ENCODE measurements at places on chromosomes 2 and 18.

- peak; percentile 58 for DNase-seq
Measured at GRCh38 chr2:54979321-54980044, 70.8 kb downstream of the RTN4 start.

DNA sequence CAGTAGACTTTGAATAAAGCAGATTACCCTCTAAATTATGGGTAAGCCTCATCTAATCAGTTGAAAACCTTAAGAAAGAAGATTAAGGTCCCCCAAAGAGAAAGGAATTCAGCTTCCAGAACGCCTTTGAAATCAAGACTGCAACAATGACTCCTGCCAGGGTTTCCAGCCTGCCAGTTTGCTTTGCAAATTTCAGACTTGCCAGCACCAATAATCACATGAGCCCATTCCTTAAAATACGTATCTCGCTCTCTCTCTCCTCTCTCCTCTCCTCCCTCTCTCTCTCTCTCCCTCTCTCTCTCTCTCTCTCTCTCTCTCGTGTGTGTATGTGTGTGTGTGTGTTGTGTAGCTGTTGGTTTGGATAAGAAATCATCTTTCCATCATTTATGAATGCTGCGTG lies 184.2 kb downstream of the PDE1A start:
- DNase-seq: no peak

- DNase-seq: no peak
Measured at GRCh38 chr18:74434466-74434865, 22.6 kb downstream of the DIPK1C start.

- no peak for DNase-seq
Measured at GRCh38 chr18:22505141-22505591, 87.5 kb upstream of the CTAGE1 start.

- no peak for DNase-seq
Measured at GRCh38 chr2:241885946-241886643, 16.6 kb downstream of the RTP5 start.

DNA sequence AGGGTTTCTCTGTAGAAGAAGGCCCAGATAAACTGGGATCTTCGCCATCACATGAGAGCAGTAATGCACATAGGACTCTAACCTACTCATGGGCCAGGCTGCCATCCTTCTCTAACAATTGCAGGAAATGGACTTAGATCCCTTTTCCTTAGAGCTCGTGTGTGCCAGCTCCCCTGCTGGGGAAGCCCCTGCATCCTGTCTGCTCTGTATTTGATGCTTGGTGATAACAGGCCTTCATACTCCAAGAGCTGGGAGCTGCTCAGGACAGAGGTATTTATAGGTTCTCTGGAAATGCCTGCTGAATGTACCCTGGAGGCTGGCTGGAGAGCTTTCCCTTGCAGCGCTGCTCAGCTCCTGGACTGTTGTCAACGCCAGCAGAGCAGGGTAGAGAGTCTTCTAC lies 249.6 kb downstream of the MTX2 start:
- no peak for DNase-seq

- DNase-seq: no peak
Measured at GRCh38 chr18:5253910-5254309, 41.6 kb downstream of the ZBTB14 start.

DNA sequence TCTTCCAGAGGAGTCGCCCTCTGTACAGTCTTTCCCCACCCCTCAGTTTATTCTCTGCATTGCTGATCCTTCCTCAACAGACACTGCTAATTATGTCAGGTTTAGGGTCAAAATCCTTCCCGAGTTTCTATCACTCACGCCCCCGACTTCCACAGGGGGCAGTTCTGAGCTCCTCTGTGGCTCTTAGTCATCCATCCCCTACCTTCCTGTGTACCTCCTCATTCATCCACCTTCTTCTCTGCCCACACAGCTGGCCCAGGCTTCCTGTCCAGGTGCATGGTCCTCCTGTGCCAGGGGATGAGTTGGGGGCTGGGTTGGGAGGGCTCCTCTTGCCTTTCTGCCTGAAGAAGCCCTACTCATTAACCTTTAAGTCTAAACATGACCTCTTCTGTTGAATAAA lies 202.9 kb downstream of the ARL4C start:
- no peak for DNase-seq

DNA sequence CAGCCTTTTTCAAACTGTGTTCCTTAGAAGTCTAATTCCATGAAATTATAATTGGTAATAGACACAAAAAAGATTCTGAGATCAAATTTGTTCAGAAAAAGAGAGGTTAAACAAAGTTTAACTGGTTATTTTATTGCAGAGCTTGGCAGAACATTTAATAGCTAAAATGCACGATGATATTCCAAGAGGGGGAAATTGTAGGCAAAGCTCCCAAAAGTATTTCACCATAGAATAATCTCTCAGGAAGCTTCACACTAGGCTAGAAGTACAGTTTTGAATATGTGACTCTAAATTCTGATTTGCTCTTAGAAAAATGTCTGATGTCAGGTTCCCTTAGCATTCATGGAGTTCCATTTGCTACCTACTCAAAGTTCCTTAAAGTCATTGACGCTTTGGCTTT lies 292.4 kb upstream of the SETBP1 start:
- no peak for DNase-seq

DNA sequence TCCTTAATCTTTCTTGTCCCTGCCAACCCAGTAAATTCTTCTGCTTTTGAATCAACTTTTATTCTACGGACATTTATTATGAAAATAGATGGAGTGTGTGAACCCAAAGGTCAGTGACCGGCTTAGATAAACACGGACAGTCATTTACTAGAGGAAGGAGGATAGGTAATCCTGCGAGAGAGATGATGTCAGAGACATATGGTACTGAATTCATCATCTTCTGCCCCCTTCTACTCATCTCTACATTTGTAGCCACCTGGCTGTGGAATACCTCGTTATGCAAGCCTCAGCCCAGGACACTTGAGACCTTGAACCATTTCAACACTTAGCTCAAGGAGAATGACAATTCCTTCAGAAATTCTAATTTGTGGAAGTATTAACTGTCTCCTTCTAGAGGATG lies 443.6 kb downstream of the TDRD15 start:
- DNase-seq: no peak

GRCh38 chr2:211157211-211157610 lies 600.8 kb downstream of the CPS1 start:
- DNase-seq: no peak

- no peak for DNase-seq
Measured at GRCh38 chr18:59454909-59455727, 96.1 kb upstream of the LMAN1 start.

DNA sequence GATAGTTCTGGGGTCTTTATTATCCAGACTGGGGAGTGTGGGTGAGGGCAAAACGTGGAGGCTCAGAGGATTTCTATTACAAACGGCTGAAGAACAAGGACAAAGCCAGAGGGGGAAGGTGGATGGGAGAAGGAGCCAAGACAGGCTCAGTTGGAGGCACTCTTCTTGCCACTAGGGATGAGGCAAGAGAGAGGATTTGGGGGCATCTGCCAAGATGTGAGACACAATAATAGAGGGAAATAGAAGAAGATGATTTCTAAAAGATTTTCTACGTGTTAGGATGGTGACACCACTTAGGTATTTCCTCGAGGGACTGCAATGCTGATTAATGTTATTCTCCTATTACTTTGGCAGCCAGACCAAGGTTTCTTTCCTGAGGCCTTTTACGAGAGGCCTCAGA lies 71.8 kb downstream of the APOB start:
- no peak for DNase-seq

GRCh38 chr18:79965119-79965902 lies 868 bp downstream of the HSBP1L1 start:
- peak; percentile 46 for DNase-seq

DNA sequence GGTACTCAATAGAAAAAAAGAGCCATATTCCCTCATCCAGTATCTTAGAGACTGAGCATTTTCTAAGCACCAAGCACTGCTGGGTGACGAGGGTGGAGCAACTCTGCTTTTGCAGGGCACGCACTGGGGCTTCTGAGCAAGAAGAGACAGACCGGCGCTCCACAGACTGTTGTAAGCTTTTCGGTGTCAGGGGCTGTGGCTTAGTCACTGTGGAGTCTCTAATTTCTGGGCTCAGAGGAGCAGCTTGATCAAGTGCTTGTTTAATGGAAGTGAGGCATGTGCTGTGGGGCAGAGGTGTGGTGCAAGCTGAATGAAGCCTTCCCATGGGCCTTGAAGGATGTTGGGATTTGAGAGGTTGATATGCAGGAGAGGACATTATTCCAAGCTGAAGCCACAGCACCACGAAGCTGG lies 227.1 kb downstream of the MYCN start:
- DNase-seq: no peak

- no peak for DNase-seq
Measured at GRCh38 chr18:75003039-75003438, 205.9 kb downstream of the PTGR3 start.

- no peak for DNase-seq
Measured at GRCh38 chr18:77134611-77135010, 2.0 kb upstream of the MBP start.

DNA sequence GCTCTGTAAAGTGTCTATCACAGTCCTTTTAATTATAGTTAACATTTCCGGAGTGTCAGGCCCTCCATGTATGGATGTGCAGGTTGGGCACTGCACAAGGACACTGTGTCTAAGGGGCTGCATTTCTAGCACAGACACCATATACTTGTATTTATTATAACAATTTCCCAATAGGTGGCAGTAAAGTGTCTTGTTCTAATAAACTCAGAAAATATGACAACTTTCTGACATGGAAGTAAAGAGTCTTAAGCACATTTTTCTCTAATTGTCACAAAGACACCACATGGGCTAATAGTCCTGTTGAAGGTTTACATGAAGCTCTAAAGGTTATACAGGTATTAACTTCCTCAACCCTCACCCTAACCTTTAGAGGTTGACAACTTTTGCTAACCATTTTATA lies 156.6 kb downstream of the DYSF start:
- DNase-seq: no peak

Measured in Calu3 (cell line).